Heart left ventricle (tissue), 16 donors: ENCODE measurements at places on chromosomes 4 and X.

GRCh38 chr4:158189422-158189821 lies 16.6 kb upstream of the GASK1B start:
- DNase-seq = no peak

- DNase-seq = no peak
Observed at GRCh38 chr4:17613761-17614415, 553 bp upstream of the MED28 start.

GRCh38 chrX:63922221-63922620 lies 137.2 kb upstream of the ARHGEF9 start:
- DNase-seq = no peak

- no peak for DNase-seq
Observed at GRCh38 chr4:109009909-109010308, 247.1 kb upstream of the ETNPPL start.

GRCh38 chr4:57109847-57110639 lies at the start of gene IGFBP7:
TSS of gene IGFBP7 (minus strand) at chr4:57110385. CDS start at chr4:57110351, 34 bp downstream.
- DNase-seq = peak; percentile 77

- DNase-seq = no peak
Observed at GRCh38 chrX:19515615-19516105, 352 bp upstream of the MAP3K15 start.

DNA sequence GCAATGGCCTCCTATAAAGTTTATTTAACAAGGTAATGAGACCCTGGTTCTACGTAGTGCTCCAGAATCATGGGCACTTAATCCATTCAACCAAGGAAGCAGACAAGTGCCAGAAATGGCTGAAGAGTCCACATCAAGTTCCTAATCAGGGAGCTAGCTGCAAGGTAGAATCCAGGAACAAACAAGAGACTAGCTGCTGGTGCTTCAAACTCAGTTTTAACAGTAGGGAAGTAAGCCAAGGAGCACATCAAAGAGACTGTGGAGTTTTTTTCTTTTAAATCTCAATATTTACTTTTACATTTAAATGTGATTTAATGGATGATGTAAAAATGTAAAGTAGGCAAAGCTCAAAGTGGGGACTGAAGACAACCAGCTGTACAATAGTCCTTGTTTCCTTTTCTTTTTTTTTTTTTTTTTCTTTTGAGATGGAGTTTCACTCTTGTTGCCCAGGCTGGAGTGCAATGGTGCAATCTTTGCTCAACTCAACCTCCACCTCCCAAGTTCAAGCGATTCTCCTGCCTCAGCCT lies 630.4 kb downstream of the CCSER1 start:
- no peak for DNase-seq

DNA sequence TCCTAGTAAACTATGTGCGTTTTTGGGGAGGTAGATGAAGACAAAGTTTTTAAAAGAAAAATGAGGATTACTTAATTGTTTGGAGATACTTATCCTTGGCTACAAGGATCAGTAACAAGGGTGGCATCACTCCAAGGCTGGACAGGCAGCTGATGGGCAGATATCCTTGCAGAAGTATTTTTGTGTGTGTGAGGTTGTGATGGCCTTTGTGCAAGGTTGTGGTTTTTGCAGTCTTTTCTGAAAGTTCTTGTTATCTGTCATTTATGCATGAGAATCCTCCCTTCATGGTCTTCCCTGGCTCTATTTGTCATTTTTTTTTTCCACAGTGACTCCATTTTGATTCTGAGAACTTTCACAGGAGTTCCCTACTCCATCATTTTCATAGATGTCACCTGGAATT lies 96.0 kb upstream of the C1GALT1C1 start:
- DNase-seq = no peak

DNA sequence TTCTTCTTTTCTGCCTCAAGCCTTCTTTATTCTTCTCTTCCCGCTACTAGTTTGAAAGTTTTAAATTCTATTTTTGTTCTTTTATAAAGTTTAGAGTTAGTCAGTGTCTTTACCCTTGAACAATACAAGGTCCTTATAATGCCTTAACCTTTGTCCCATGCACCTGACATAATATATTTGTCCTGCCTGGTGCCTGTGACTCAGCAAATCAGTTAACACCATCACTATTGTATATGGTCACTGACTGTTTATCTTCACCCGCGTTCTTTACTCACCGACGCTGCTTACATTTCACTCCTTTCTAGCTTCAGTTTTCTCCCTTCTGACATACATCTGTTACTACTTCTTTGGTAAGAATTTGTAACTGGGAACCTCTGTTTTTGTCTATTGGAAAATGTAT lies 5.7 kb downstream of the SMIM20 start:
- DNase-seq = no peak

GRCh38 chr4:25031077-25031621 lies 403 bp upstream of the LGI2 start:
- DNase-seq = no peak

GRCh38 chrX:50626432-50626831 lies 155.8 kb upstream of the DGKK start:
- DNase-seq = no peak

GRCh38 chrX:112672788-112673560 lies 6.8 kb downstream of the LHFPL1 start:
- no peak for DNase-seq

DNA sequence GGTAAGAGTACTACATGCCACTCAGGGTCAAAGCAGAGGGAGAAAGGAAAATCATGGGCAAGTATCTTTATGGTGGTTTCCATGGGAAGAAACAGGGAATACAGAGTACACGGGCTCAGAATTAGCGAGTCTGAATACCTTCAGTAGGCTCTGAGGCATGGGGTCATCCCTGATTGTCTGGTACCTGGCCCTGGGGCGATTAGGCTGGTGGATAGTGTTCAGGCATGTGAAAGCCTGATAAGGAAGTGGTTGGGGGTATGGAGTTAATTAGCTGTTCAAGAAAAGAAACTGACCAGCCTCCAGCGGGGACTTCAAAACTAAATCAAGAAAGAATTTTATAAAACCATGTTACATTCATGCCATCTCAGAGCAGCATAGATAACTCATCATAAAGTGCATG lies 518.8 kb downstream of the RAB28 start:
- no peak for DNase-seq

DNA sequence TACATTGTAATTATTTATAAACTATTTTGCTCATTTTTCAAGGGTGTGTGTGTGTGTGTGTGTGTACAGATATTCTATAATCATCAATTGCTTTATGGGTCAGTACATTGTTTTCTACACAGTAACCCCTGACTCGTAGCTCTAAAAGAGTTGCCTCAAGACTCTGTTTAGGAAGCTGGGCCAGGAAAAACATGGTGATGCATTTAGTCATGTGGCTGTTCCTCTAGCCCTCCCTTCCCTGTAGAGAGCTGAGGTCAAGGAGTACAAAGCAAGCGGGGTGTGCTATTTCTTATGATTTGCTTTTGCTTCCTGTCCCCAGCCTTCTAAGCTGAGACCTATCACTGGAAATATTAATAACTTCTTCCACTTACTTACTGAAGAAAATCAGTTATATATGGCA lies 34.8 kb upstream of the SPANXD start:
- no peak for DNase-seq

GRCh38 chr4:95417531-95417930 lies 131.2 kb downstream of the UNC5C start:
- no peak for DNase-seq

- DNase-seq = no peak
Observed at GRCh38 chr4:73648478-73648877, 28.2 kb upstream of the RASSF6 start.

DNA sequence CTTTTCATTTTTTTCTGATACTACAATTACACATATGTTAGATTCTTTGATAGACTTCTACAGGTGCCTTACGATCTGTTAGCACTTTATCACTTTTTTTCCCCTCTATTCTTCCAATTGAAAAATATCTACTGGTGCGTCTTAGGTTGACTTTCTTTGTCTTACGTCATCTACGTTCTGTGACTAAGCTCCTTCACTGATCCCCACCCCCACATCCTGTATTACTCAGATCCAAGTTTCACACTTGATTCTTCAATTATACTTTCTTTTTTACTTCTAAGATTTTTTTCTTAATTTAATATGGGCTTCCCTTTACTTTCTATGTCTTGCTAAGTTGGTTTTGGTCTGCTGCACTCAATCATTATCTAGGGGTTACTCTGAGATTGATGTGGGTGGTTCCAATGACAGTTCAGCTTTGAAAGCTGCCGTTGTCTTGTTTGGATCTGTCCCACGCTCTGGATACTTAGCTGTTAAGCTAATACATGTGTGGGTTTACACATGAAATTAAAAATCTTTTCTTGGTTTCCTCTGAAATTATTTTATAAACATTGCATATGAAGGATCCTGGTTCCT lies 1321.1 kb downstream of the RAPGEF2 start:
- DNase-seq = no peak

- DNase-seq = no peak
Observed at GRCh38 chr4:69322055-69322454, 41.8 kb downstream of the UGT2B28 start.

DNA sequence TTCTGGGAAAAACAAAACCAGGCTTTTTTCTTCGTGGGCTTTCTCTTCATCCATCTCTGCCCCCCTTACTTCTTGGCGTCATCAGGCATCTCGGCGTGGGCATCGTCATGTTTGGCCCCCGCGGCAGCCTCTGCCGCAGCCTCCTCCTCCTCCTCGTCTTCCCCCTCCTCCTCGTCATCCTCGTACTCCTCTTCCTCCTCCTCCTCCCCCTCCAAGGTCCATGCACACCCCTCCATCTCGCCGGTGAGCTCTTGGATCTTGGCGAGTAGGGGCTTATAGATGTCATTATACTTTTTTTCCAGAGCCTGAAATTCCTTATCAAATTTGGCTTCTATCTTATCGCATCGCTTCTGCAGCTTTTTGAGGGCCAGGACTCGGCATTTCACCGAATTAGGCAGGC lies 488 bp downstream of the NAP1L5 start:
- DNase-seq = peak; percentile 17

DNA sequence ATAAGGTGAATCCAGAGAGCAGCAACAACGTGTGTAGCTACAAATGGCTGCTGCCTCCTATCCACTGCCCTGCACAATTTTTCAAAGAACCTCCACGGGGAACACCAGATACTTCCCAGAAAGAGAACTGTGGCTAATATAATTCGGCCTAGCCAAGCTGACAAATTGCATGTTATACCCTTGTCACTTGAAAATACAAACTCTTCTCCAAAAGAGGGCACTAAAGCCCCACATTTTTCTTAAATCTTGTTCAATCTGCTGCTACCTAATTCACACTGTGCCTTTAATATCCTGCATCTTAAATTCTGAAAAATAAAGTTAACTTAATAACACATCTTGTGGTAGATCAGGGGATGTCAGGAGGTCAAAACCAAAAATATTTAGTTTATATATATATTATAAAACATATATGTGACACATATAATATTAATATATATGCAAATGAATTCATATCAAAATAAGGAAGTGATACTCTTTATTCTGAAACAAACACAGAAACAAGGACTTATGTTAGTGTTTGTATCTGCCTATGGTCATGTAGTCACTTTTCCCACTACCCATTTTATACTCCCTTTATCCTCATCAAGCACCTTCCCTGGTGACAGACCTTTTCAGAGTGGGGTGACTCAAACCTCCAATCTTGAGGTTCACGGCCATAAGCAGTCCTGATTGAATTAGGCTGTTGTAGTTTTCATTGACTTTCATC lies 24.1 kb downstream of the CT45A1 start:
- no peak for DNase-seq

DNA sequence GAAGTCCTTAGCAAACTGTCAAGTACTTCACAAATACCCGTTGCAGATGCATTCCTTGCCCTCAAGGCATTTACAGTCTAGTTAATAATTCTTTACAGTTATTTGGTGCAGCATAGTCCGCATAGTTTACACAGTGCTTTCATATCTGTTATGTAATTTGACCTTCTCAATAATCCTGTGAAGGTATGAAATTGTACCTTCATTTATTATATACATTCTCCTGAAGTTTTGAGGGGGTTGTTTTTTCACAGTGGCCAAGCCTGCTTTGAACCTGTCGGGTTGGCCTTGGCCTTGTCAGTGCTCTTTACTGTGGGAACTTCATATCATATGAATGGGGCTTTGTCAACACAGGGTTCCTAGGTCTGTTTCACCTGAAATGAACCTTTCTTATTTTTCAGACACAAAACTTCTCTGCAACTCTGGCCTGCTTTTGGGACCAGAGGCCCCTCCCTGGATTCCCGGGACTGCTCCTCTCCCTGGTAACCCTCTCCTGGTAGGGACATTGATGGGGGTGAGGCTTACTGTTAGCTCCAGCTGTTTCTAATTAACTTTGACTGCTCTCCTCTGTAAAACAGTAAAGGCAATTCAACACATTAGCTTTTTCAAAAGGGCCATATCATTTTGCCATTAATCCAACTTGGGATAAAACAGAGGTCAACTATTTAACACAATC lies 9.1 kb downstream of the IGFBP7 start:
- no peak for DNase-seq

- no peak for DNase-seq
Observed at GRCh38 chrX:40282348-40282747, 184.6 kb upstream of the BCOR start.

- no peak for DNase-seq
Observed at GRCh38 chr4:139524062-139524631, 31.9 kb downstream of the SETD7 start.

DNA sequence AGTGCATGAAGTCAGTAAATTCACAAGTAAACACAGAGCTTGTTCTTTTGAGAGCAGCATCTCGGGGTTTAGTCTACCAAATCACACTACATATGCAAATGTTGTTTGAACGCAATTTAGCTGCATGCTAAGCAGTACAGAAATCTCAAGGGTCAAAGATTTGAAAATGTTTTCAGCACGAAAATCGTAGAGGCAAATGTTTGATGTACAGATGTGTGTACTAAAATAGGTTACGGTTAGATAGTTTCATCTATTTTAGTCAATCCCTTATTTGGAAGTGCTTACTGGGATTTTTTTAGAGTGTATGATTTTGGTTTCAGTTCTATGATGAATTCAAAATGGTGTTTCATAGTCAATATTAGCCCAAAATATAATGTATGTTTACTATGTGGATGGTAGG lies 1928.2 kb upstream of the TENM3 start:
- no peak for DNase-seq

DNA sequence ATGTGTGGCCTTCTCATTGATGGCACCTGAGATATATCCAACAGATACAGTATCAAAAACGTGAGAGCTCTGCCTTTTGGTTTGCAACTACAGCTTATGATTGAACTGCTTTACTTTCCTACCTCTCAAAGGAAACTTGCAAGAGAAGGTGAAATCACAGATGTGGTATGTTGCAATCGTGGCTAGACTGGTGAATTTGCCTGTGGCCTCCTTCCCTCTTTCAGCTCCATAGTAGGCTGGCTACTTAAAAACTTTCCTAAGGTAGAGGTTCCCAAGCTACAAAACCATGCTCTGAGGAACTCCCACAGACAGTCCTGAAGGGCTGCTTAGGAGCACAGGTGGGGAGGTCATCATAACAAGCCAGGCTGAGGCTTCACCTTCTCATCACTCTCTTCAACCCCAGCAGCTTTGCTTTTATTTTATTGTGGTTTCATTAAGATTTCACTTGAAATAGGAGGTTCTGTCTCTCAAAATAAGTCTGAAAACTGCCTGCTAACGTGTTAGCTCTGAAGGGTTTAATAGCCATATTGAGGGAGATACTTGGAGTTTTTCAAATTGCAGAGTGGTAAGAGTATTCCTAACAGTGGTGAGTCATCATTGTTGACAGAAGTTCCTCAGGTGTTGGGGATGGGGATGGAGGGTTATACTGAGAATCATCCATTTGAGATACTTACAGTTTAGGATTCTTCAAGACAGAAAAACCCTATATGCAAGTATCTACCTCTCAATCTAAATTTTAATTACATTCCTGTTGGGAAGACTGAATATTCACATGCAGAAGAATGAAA lies 93.5 kb upstream of the UCP1 start:
- DNase-seq = no peak
